ENCODE measurements at places on chromosomes 4 and X.

GRCh38 chr4:114021451-114021850, 42.0 kb upstream of the ARSJ start:
- DNase-seq = no peak

- no peak for DNase-seq
Measured at GRCh38 chr4:87853108-87853507, 20.3 kb downstream of the MEPE start.

- DNase-seq = no peak
Measured at GRCh38 chr4:89306486-89307177, 968 bp downstream of the GPRIN3 start.

DNA sequence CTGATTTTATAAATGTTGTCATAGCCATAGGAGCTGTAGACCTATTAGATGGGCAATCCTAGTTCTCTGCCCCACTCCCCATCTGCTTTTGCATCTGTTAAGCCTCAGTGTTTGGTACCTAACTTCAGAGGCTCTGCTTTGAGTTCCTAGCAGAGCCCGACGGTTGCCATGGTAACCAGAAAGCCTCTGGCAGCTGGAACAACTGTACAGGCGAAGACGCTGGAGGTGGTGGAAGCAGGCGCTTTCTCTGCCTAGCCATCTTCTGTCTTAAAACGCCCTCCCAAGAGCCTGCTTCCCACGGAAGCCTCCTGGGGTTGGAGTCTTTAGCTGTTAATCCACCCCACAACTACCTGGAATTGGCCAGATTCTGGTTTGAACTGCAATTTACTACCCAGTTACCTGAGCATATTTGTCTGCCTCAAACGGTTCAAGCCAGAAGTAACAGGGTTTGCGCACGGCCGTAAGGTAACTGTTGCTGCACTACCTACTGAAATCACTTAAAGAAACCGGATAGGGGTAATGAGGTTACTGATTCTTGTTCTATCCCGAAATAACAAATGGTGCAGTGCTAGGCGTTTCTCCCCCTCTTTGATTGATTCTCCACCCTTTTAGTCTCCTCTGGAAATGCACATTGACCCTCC, 1.0 kb upstream of the GABRG1 start:
- no peak for DNase-seq

DNA sequence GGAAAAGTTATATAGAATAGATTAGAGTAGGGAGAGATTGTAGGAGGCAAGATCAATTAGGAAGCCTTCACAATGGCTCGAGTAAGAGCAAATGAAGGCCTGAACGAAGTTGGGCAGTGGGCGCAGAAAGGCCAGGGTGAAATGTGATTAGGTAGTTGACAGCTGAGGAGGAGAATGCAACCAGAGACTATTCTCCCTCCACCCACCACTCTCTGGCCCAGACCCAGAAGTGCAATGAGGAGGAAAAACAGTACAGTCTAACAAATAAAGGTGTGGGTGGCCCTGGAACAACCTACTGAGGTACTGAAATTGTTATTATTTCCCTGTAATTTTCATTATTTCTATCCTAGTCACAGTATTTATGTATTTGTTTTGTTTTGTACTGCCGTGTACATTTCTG, 176.7 kb downstream of the SLC39A8 start:
- DNase-seq = no peak

DNA sequence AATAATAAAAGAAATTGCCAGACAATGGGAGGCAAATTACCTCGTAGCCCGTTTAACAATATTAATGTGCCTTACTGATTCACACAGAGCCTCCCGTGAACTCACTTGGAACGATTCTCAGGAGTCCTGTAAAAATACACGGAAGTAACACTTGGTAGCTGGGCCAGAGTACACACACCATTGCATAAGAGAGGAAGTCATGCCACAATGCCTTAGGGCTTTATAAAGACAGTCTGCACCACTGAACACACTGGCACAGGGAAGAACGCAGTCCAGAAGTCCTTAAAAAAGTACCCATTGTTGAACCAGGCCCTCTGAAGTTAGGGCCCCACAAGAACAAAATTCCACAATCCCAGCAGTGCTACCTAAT, 15.1 kb downstream of the SLC2A9 start:
- no peak for DNase-seq
